T-helper 2 cell (primary cell): ENCODE measurements at places on chromosomes 1 and 21.

DNA sequence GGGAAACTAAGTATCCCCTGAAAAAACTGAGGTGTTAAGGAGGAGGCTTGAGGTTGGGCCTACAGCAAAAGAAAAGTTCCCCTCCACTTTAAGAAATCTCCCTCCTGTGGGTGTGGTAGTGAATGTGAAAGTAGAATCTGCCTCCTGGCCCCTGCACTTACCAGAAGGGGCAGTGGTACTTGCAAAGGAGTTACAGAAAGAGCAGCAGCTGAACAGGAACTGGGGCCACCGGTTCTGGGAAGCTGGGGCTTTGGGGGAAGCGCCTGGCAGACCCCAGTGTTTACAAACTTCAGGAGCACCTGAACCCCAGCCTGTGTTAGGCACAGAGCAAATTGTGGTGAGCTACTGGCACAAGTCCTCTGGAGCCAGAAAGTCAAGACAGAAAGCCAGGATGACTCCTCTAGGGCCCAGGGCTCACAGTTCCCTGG is 250.2 kb upstream of the FGGY start:
- peak; percentile 37 for DNase-seq

GRCh38 chr1:109104364-109105151 is 9.4 kb upstream of the ELAPOR1 start:
- no peak for DNase-seq

GRCh38 chr1:234833118-234833517 is 223.1 kb upstream of the IRF2BP2 start:
- no peak for DNase-seq

DNA sequence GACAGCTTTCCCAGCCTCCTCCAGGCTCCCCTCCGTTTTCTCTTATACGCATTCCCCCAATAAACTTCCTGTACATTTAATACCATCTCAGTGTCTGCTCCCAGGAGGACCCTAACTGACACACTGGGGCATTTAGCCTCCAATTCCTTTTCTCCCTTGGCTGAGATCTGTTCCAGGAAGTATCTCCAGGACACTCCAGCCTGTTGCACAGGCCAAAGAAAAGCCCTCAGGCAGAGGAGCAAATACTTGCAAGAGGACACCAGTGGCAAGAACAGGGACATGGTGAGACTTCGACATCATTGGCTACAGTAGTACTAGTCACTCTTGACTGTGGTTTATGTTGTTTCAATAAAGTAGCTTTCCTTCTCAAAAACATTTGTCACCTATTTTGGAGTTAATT is 4.7 kb upstream of the SYNJ1 start:
- DNase-seq, result no peak

DNA sequence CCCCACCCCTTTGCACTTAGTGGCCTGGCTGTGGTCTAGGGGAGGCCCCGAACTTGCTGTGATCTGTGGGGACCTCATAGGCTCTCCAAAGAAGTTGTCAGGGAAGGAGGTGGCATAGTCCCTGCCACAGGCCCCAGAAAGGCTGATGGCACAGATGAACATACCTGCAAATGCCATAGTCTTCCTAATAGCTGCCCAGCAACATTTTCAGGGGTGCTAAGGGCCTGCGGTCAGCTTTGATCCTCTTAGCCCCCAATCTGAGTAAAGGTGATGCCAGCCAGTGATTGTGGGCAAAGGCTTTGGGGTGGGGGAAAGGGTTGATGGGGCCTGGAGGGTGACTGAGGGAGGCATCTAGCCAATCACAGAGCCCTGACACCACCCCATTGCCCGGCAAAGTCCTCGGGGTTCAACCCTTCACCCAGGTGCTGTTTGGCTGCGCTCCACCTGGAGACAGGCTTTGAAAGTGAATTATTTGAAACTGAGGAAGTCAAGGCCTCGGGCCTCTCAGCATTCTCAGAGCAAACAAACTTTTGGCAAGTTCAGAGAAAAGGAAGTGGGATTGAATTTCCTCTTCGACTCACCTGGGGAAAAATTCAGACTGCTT is 35.8 kb downstream of the PAX7 start:
- DNase-seq, result no peak

DNA sequence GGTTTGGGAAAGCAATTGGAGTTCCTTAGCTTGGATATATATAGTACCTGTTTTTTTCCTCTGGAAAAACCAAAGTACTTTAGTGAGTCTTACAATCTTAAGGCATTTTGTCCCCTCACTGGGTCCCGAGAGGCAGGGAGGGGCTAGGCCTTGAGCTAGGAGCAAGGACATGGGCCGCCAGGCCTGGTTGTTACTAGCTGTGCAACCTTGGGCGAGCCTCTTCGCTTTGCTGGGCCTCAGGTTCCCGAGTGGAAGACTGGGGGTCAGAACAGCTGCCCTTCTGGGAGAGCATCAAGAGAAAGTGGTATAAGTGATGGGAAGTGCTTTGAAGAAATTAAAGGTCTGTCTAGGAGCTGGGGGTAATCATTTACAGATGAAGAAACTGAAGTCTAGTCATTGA is 553.2 kb downstream of the KIF26B start:
- DNase-seq, result no peak

- no peak for DNase-seq
These were observed 193.2 kb upstream of the PLXNA2 start for GRCh38 chr1:208437401-208437800.

DNA sequence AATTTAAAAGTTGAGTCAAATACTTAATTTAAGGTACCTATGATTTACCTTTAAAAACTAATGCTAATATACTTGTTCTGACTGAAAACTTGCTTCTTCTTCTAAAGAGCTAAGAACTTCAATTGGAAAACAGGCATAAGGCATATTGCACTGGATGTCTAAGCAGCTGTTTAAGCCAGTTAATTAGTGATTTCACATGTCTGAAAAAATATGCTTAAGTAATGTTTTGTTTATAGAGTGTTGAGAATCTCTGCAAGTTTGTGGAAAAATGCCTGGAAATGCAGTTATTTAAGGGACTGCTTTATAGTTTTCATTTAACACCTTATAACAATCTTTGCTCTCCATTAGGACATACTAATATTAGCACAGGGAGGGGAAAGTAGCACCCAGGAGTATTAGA is 28.2 kb downstream of the UBE2U start:
- no peak for DNase-seq

DNA sequence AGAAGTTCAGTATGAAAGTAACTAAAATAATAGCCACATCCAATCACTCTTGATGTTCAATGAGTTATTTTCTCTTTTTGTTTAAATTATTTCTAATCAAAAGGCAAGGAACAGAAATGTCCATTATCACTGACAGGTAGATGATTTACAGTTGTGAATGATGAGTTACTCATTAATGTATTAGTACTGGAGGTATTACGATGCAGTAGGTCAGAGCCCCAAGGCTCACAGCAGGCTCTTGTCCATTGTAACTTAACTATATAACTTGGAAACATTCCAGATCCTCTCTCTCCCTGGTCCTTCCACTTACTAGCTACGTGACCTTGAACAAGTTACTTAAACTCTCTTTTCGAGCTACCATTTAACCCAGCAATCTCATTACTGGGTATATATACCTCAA is 39.5 kb downstream of the CRB1 start:
- no peak for DNase-seq

GRCh38 chr1:22889213-22889827 is 83.3 kb downstream of the LACTBL1 start:
- DNase-seq, result no peak

GRCh38 chr21:40299451-40299850 is 432.2 kb downstream of the PCP4 start:
- no peak for DNase-seq

- DNase-seq, result no peak
These were observed 6.9 kb downstream of the EPS15 start for GRCh38 chr1:51512120-51512519.

DNA sequence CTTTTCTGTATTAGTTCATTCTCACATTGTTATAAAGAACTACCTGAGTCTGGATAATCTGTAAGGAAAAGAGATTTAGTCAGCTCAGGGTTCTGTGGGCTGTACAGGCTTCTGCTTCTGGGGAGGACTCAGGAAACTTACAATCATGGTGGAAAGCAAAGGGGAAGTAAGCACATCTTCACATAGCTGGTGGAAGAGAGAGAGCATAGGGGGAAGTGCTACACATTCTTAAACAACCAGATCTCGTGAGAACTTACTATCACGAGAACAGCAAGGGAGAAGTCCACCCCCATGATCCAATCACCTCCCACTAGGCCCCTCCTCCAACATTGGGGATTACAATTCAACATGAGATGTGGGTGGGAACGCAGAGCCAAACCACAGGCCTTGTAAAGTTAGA is 37.9 kb upstream of the AHCTF1 start:
- no peak for DNase-seq
